Activated CD4-positive, alpha-beta T cell treated with anti-CD3 and anti-CD28 coated beads, Interleukin-2, amount 10 ng/mL, durations not matched to agents 7 days and 5 days (primary cell): ENCODE measurements at places on chromosomes 7 and 10. TPM values are rescaled to one million over a fixed set of nuclear protein-coding genes. Genes with fewer than 3 reads are reported as not detected.
A peak's percentile ranks its signal among the peaks of the same experiment; 100 is the strongest.

- no peak for DNase-seq
- H3K27me3 ChIP-seq = no peaks in the 10 kb centered on the region
- no peak overlapping the region for H3K27ac ChIP-seq
- no peaks in the 10 kb centered on the region for H3K36me3 ChIP-seq
- H3K4me1 ChIP-seq = no peaks in the 10 kb centered on the region
Measured at GRCh38 chr7:32263611-32264010, 193.4 kb upstream of the PDE1C start.

- H3K27ac ChIP-seq = no peak overlapping the region
- H3K27me3 ChIP-seq = peaks cover 58% of the 10 kb centered on the region
- H3K36me3 ChIP-seq = no peaks in the 10 kb centered on the region
Measured at GRCh38 chr10:49400365-49400764, 4.5 kb upstream of the DRGX start.

GRCh38 chr7:140276001-140276400 lies 99.2 kb upstream of the KDM7A start:
- no peaks in the 10 kb centered on the region for H3K36me3 ChIP-seq
- DNase-seq = no peak
- no peak overlapping the region for H3K27ac ChIP-seq
- H3K27me3 ChIP-seq = no peaks in the 10 kb centered on the region

GRCh38 chr7:102860351-102860811 lies 52.4 kb upstream of the LRRC17 start:
- no peaks in the 10 kb centered on the region for H3K4me1 ChIP-seq
- peaks cover 9% of the 10 kb centered on the region for H3K27me3 ChIP-seq
- no peak overlapping the region for H3K27ac ChIP-seq
- H3K36me3 ChIP-seq = no peaks in the 10 kb centered on the region
- DNase-seq = no peak

DNA sequence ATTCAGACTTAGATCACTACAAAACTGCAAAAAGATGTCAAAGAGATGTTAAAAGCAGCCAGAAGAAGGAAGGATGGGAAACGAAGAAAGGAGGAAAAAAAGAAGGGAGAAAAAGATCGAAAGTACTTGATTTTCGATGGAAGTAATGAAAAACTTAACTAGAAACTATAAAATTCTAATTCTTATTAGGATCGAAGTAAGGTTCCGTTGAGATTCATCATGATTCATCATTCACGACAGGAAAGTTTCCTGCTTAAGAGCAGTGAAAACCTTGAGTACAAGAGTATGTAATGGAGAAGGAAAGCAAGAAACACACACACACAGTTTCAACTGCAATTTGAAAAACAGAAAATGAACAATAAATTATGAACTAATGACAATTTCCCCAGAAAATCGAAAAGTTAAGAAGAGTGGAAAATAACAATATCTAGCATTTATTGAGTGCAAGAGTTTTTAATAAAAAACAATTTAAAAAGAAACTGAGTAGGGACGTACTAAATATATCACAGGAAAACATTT lies 1.1 kb upstream of the ING3 start:
- peaks cover 22% of the 10 kb centered on the region for H3K4me1 ChIP-seq
- H3K27ac ChIP-seq = peak overlapping the region; percentile 99
- H3K4me3 ChIP-seq = peak overlapping the region; percentile 88
- H3K27me3 ChIP-seq = peaks cover 4% of the 10 kb centered on the region
- peaks cover 11% of the 10 kb centered on the region for H3K36me3 ChIP-seq
- no peak for DNase-seq

DNA sequence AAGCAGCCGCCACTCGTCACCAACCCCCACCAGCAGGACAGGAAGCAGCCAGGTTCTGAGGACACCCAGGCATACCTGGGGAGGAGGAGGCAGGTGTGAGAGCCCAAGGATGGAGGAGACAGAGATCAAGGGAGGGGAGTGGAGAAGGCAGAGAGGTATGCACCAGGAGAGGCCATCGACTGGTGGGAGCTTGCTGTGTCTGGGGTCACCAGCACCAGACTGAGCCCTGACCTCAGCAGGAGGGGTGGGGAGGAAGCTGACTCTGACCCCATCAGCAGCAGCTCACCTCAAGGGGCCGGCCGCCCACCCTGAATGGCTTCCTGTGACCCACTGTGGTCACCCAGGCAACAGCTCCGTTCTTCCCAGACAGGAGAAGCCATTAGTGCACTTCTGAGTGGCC lies 7.8 kb downstream of the VIPR2 start:
- H3K27me3 ChIP-seq = peaks cover 11% of the 10 kb centered on the region
- no peaks in the 10 kb centered on the region for H3K36me3 ChIP-seq
- no peaks in the 10 kb centered on the region for H3K4me1 ChIP-seq
- H3K27ac ChIP-seq = no peak overlapping the region
- no peak overlapping the region for H3K4me3 ChIP-seq
- DNase-seq = no peak

GRCh38 chr7:148153616-148154284 lies 436.8 kb upstream of the C7orf33 start:
- H3K27ac ChIP-seq = no peak overlapping the region
- no peaks in the 10 kb centered on the region for H3K36me3 ChIP-seq
- no peaks in the 10 kb centered on the region for H3K4me1 ChIP-seq
- DNase-seq = no peak
- H3K27me3 ChIP-seq = no peaks in the 10 kb centered on the region
- H3K4me3 ChIP-seq = no peak overlapping the region

- no peaks in the 10 kb centered on the region for H3K27me3 ChIP-seq
- H3K27ac ChIP-seq = no peak overlapping the region
- no peak for DNase-seq
- peaks cover 5% of the 10 kb centered on the region for H3K36me3 ChIP-seq
Measured at GRCh38 chr7:5767066-5767465, 14.4 kb downstream of the RNF216 start.

DNA sequence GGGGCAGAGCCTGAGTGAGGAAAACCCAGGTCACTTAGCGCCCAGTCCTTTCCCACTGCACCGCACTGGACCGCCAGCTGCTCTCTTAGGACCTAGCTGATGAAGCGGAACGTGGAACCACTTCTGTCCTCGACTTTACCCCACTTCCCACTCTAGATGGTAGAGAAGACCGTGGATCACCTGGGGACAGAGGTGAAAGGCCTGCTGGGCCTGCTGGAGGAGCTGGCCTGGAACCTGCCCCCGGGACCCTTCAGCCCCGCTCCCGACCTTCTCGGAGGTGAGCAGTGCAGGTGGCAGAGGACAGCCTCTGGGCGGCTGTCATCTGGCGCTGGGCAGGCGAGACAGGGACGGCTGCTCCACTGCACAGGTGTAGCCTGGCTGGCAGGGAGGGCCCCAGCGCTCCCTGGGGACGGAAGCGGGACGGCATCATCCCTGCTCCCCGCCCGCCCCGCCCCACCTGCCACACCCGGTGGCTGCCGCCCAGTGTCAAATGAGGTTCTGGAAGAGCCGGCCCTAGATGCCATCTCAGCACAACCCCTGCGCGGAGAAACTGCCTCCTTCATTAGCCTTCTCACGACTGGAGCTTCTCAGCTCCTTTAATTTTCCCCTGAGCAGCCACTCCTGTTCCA lies 11.7 kb downstream of the PLAC9 start:
- peaks cover 6% of the 10 kb centered on the region for H3K27me3 ChIP-seq
- H3K4me1 ChIP-seq = peaks cover 21% of the 10 kb centered on the region
- peak overlapping the region; percentile 69 for H3K4me3 ChIP-seq
- peak overlapping the region; percentile 70 for H3K27ac ChIP-seq
- peak; percentile 22 for DNase-seq

DNA sequence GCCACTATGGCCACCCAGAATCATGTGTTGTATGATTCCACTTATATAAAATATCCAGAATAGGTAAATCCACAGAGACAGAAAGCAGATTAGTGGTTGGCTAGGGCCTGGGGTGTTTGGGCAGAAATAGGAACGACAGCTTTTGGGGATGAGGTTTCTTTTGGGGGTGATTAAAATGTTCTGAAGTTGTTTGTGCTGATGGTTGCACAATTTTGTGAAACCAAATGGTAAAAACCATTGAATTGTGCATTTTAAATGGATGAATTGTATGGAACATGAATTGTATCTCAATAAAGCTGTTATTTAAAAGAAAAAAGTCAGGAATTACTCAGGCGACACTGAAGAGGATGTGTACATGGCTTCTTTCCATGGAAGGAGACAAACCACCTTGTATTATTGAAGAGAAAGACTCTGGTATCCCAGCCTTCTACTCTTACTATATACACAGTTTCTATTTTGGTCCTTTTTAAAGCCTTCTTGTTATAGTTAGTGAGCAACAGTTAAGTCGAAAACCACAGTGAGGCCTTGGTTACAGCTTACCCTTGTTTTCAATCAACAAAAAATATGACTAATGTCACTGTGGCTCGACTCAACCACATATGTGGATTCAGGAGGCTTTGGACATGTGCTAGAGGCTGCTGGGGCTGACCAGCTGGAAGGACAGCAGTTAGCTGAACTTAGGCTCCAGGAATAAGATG lies 57.1 kb upstream of the KMT2E start:
- peak overlapping the region; percentile 87 for H3K27ac ChIP-seq
- H3K4me1 ChIP-seq = peaks cover 44% of the 10 kb centered on the region
- no peaks in the 10 kb centered on the region for H3K27me3 ChIP-seq

HIPK2 gene
- total RNA-seq = 27.5 TPM

GRCh38 chr7:124310934-124311390 lies 278.1 kb upstream of the TMEM229A start:
- no peaks in the 10 kb centered on the region for H3K4me1 ChIP-seq
- no peak for DNase-seq
- H3K36me3 ChIP-seq = no peaks in the 10 kb centered on the region
- H3K27me3 ChIP-seq = no peaks in the 10 kb centered on the region
- H3K27ac ChIP-seq = no peak overlapping the region

- no peak overlapping the region for H3K4me3 ChIP-seq
- no peaks in the 10 kb centered on the region for H3K4me1 ChIP-seq
- no peak for DNase-seq
Measured at GRCh38 chr10:16559236-16559773, 37.6 kb upstream of the C1QL3 start.

GRCh38 chr7:69162931-69163670 lies 435.2 kb upstream of the AUTS2 start:
- no peak overlapping the region for H3K27ac ChIP-seq
- no peaks in the 10 kb centered on the region for H3K36me3 ChIP-seq
- H3K4me3 ChIP-seq = no peak overlapping the region
- H3K4me1 ChIP-seq = no peaks in the 10 kb centered on the region

- H3K27ac ChIP-seq = peak overlapping the region; percentile 94
- H3K4me1 ChIP-seq = peaks cover 69% of the 10 kb centered on the region
Measured at GRCh38 chr7:150568714-150569113, 1.5 kb downstream of the GIMAP4 start.

- peak overlapping the region; percentile 89 for H3K27ac ChIP-seq
- H3K36me3 ChIP-seq = peaks cover 9% of the 10 kb centered on the region
- no peaks in the 10 kb centered on the region for H3K27me3 ChIP-seq
- H3K4me1 ChIP-seq = peaks cover 65% of the 10 kb centered on the region
- peak; percentile 90 for DNase-seq
- peak overlapping the region; percentile 67 for H3K4me3 ChIP-seq
Measured at GRCh38 chr10:8331896-8332729, 277.6 kb downstream of the GATA3 start.

GRCh38 chr10:60892571-60892970 lies 51.4 kb downstream of the RHOBTB1 start:
- peaks cover 12% of the 10 kb centered on the region for H3K27me3 ChIP-seq
- no peak overlapping the region for H3K4me3 ChIP-seq
- H3K4me1 ChIP-seq = no peaks in the 10 kb centered on the region
- H3K27ac ChIP-seq = no peak overlapping the region
- DNase-seq = no peak
- H3K36me3 ChIP-seq = no peaks in the 10 kb centered on the region

- H3K27me3 ChIP-seq = peaks cover 16% of the 10 kb centered on the region
- H3K27ac ChIP-seq = no peak overlapping the region
- DNase-seq = no peak
- peaks cover 3% of the 10 kb centered on the region for H3K36me3 ChIP-seq
Measured at GRCh38 chr10:93131986-93132385, 58.3 kb downstream of the CYP26A1 start.

GRCh38 chr10:84825330-84825729 lies 496.9 kb downstream of the CCSER2 start:
- no peak for DNase-seq
- no peaks in the 10 kb centered on the region for H3K36me3 ChIP-seq
- H3K4me1 ChIP-seq = no peaks in the 10 kb centered on the region
- no peak overlapping the region for H3K4me3 ChIP-seq
- no peaks in the 10 kb centered on the region for H3K27me3 ChIP-seq

- no peak for DNase-seq
- H3K4me1 ChIP-seq = no peaks in the 10 kb centered on the region
- no peak overlapping the region for H3K27ac ChIP-seq
- no peaks in the 10 kb centered on the region for H3K36me3 ChIP-seq
- H3K4me3 ChIP-seq = no peak overlapping the region
- no peaks in the 10 kb centered on the region for H3K27me3 ChIP-seq
Measured at GRCh38 chr10:130854151-130854550, 457.4 kb downstream of the TCERG1L start.

DNA sequence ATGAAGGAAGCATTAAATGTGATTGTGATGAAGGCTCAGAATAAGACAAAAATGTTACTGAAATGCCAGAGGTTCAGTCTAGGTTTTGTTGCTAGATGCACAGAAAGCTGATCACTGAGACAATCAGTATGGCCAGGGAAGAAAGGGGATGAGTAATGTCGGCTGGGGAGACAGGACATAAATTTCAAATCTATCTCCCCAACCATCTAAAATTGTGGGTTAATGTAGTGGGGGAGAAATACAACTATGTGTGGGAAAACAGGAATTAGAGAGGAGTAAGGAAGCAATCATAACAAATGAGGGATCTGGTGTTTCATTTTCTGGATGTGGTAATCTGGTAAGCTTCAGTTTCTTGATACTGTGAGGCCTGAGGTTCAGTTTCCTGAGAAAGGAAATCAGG lies 1111.0 kb downstream of the XPNPEP1 start:
- H3K27me3 ChIP-seq = no peaks in the 10 kb centered on the region
- no peak overlapping the region for H3K27ac ChIP-seq
- H3K36me3 ChIP-seq = no peaks in the 10 kb centered on the region
- H3K4me3 ChIP-seq = no peak overlapping the region

GRCh38 chr7:114765331-114766040 lies 156.4 kb upstream of the MDFIC start:
- H3K4me1 ChIP-seq = no peaks in the 10 kb centered on the region
- no peak overlapping the region for H3K27ac ChIP-seq
- no peak overlapping the region for H3K4me3 ChIP-seq
- no peaks in the 10 kb centered on the region for H3K36me3 ChIP-seq

DNA sequence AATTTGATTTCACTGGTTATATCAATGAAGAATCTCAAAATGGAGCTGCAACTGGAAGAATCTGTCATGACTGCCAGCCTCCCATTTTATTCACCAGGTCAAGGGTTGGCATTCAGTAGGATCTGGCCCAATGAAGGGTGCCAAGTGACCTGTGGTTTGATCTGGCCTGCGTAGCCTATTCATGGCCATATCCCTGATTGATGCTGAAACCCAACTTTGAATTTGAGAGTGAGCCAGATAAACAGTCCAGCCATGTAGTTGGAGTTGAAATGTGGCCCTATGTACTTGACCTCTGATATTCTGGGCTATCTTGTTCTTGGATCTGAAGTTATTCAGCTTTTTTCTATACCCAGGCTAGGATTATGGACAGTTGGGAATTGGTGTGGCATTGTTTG lies 1.5 kb downstream of the MKLN1 start:
- no peaks in the 10 kb centered on the region for H3K27me3 ChIP-seq
- H3K4me3 ChIP-seq = peak overlapping the region; percentile 98
- peaks cover 11% of the 10 kb centered on the region for H3K36me3 ChIP-seq
- H3K27ac ChIP-seq = peak overlapping the region; percentile 1
- peaks cover 52% of the 10 kb centered on the region for H3K4me1 ChIP-seq
- DNase-seq = no peak
